ENCODE measurements at places on chromosomes 12 and 14. TPM values are rescaled to one million over a fixed set of nuclear protein-coding genes. Genes with fewer than 3 reads are reported as not detected.

GRCh38 chr12:159156-159782, 54.7 kb downstream of the SLC6A12 start:
- no peak for DNase-seq
- H3K36me3 ChIP-seq, result no peaks in the 10 kb centered on the region
- peaks cover 12% of the 10 kb centered on the region for H3K27me3 ChIP-seq

DNA sequence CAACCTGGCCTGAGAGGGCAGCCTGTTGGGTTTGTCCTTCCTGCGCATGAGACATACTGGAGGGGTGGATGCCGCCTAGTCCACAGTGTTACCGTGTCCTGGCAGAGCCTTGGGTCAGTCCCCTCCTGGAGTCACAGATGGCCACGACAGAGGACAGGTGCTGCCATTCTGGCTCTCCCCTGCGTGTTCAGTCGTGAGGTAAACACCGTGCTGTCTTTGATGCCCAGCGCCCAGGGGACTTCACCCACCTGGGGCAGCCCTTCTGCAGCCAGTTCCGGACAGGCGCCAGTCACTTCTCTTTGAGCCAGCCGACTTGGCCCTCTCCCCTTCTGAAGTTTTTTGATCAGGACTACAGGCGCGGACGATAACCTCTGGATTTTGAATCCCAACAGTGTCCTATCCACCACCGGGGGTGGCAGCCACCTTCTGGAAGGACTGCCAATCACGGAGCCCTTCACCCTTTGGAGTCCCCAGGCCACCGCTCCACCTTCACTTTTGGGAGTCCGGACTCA, 933.0 kb downstream of the DIO2 start:
- peak; percentile 18 for DNase-seq
- H3K27ac ChIP-seq, result no peak overlapping the region
- H3K4me1 ChIP-seq, result peaks cover 5% of the 10 kb centered on the region

- DNase-seq, result no peak
- no peak overlapping the region for H3K27ac ChIP-seq
- H3K36me3 ChIP-seq, result no peaks in the 10 kb centered on the region
- no peaks in the 10 kb centered on the region for H3K4me1 ChIP-seq
Measured at GRCh38 chr12:107236824-107237511, 143.6 kb upstream of the CRY1 start.

Gene NANOG
- 1.3 TPM for total RNA-seq

- H3K27ac ChIP-seq, result no peak overlapping the region
- no peaks in the 10 kb centered on the region for H3K4me1 ChIP-seq
- peaks cover 11% of the 10 kb centered on the region for H3K27me3 ChIP-seq
- H3K4me3 ChIP-seq, result no peak overlapping the region
- DNase-seq, result no peak
Measured at GRCh38 chr12:52716061-52716460, 12.7 kb upstream of the KRT77 start.

DNA sequence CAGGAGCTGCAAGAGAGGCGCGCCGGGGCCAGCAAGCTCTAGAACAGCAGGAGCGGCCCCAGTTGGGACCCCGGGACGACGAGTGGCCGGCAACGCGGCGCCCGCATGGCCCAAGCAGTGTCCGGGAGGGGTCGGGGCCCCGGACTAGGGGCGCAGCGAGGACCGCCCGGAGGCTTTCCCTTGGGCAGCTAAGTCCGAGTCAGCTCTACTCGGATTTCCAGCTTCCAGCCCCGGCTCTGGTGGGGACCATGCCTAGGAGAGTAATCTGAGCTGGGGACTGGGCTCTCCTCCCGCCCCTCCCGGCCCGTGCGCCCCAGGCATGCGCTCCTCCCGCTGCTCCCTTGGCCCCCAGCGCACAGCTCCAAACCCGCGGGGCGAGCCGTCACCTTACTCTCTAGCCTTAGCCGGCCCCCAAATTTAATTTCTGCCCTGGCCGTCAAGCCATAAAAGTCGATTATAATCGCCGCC, 41.6 kb upstream of the CAPRIN2 start:
- H3K27me3 ChIP-seq, result peaks cover 11% of the 10 kb centered on the region
- no peak overlapping the region for H3K27ac ChIP-seq
- peak overlapping the region; percentile 84 for H3K4me3 ChIP-seq
- DNase-seq, result no peak
- peaks cover 3% of the 10 kb centered on the region for H3K36me3 ChIP-seq

Gene METTL1
- 9.1 TPM for total RNA-seq

GRCh38 chr12:8655421-8655820, 7.2 kb downstream of the MFAP5 start:
- H3K4me3 ChIP-seq, result no peak overlapping the region
- no peak for DNase-seq
- H3K36me3 ChIP-seq, result no peaks in the 10 kb centered on the region
- H3K27me3 ChIP-seq, result no peaks in the 10 kb centered on the region

DNA sequence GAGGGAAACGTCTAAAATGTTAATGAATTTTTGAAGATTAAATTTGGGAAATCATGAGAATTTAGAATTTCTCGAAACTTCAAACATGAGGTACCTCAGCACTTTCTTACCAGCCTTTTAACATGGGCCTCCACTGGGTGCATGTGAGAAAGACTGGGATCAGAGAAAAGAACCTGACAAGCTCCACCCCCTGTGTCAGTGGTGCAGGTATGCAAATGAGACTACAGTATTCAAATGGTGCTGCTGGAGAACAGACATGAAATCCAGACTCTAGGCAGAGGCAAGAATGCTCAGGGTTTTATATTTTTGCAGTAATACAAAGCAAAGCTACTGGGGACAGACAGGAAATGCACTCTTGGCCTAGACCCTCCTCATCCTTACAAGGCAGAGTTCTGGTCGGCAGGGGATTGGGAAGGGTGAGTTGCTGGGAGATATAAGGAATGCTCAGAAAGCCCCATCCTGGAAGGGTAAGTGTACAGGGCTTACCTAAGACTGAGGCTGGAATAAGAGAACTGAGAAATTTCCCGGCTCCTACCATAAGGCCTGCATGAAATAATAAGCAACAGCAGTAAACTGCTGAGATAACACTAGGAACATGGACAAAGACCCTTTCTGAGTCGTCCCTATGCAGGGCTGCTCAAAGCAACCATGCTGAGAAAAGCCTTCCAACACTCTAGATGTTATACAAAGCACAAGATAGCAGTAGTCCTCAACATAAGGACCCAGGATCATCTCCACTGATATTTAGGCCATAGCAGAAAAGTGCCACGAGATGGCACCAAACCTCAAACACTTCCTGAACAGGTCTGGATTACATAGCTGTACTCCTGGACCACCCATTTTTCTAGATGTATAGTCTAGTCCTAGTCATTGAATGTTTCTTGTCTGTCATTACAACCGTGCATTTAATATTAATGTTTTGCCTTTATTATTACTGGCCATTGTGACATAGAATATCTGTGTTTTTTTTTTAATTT, 260.8 kb downstream of the RASSF9 start:
- no peaks in the 10 kb centered on the region for H3K27me3 ChIP-seq
- H3K36me3 ChIP-seq, result no peaks in the 10 kb centered on the region
- H3K4me1 ChIP-seq, result no peaks in the 10 kb centered on the region

GRCh38 chr12:115872919-115873357, 404.6 kb downstream of the MED13L start:
- H3K4me3 ChIP-seq, result no peak overlapping the region
- peaks cover 8% of the 10 kb centered on the region for H3K4me1 ChIP-seq
- H3K27me3 ChIP-seq, result peaks cover 6% of the 10 kb centered on the region
- no peak overlapping the region for H3K27ac ChIP-seq

DNA sequence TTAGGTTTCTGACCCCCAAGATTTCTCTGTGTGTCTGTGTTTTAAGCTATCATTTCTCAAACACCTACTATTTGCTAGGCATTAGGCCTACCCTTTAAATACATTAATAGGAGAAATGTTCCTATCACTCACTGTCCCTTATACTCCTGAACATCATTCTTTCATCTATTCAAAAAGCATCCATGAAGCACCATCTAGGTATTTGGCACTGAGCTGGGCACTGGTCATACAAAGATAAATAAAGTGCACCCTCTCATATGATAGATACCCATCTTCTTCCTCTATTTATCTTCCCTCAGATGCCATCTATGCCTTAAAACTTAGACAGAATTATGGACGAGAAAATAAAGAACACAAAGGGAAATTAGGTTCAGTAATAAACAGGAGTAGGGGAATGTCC, 20.4 kb downstream of the SIX1 start:
- H3K4me1 ChIP-seq, result no peaks in the 10 kb centered on the region
- DNase-seq, result no peak
- no peak overlapping the region for H3K4me3 ChIP-seq
- H3K36me3 ChIP-seq, result no peaks in the 10 kb centered on the region
- H3K27me3 ChIP-seq, result peaks cover 2% of the 10 kb centered on the region

All from glutamatergic neuron (in vitro differentiated cells).